HepG2 (cell line): ENCODE measurements at places on chromosomes 11 and 22. TPM values are rescaled to one million over a fixed set of nuclear protein-coding genes. Genes with fewer than 3 reads are reported as not detected.

Gene OR52A1
- total RNA-seq = not detected in 2 replicates

Gene TRPM5
- not detected in 2 replicates for total RNA-seq

Gene LYVE1
- 0.81 and 1.4 TPM in 2 replicates for total RNA-seq

Gene SCGB2A2
- not detected in 2 replicates for total RNA-seq

Gene MGAT3
- 0.15 TPM in 1 of 2 replicates, not detected in the other for total RNA-seq

Gene PDGFB
- 0.65 and 1.4 TPM in 2 replicates for total RNA-seq

Gene KBTBD3
- total RNA-seq = 1.7 and 1.8 TPM in 2 replicates

Gene TPP1
- total RNA-seq = 13.9 and 14.4 TPM in 2 replicates

Gene FOLR3
- total RNA-seq = not detected in 2 replicates

Gene GAL
- total RNA-seq = not detected in 2 replicates

Gene OR51B4
- 0.11 and 0.22 TPM in 2 replicates for total RNA-seq

Gene SAA1
- total RNA-seq = not detected in 2 replicates

Gene TCF20
- total RNA-seq = 23.7 and 25.7 TPM in 2 replicates

Gene HEPHL1
- 0.04 and 0.07 TPM in 2 replicates for total RNA-seq

Gene PNPLA5
- not detected in 2 replicates for total RNA-seq

Gene EXPH5
- total RNA-seq = 0.02 and 0.15 TPM in 2 replicates

Gene C11orf91
- 0.35 TPM in 1 of 2 replicates, not detected in the other for total RNA-seq

Gene LAMTOR1
- 63.4 and 66.0 TPM in 2 replicates for total RNA-seq
